Neural crest cell (in vitro differentiated cells): ENCODE measurements at places on chromosomes 12 and 14.
A peak's percentile ranks its signal among the peaks of the same experiment; 100 is the strongest.

DNA sequence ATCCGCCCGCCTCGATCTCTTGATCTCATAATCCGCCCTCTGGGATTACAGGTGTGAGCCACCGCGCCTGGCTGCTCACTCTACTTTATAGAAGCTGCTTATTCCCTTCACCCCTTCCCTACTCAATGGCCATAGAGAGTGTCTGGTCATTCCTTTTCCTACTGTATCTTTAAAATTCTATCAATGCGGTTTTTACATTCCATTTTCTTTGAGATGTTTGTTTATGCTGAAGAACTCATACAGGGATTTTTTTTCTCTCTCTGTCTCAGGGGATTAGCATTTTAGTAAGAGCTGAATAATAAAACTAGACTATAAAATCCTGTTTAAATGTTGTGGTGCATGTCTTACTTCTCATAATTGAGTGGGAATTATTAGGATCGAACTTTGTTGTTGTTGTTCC, 218.6 kb upstream of the FOXN3 start:
- DNase-seq: no peak

DNA sequence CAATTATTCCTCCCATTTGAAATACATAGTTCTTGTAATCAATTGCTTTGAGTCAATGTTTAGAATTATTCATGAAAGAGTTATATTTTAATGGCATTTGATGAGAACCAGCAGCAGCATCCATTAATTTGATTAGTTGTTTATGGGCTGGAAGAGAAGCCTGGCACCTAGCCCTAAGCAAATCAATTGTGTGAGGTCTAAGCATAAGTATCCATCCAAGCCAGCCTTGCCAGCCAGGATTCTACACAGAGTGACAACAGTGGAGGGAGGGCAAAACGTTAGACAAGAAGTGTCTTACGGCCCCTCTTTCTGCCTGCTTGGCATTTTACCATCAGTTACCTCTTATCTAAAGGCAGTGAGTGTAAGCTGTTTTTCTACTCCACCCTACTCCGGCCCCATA, 478.5 kb downstream of the NELL2 start:
- DNase-seq: no peak

- peak; percentile 79 for DNase-seq
These were observed 12.4 kb upstream of the SMUG1 start for GRCh38 chr12:54201001-54201794.

- no peak for DNase-seq
These were observed 87.1 kb downstream of the ATP2B1 start for GRCh38 chr12:89621521-89621920.

DNA sequence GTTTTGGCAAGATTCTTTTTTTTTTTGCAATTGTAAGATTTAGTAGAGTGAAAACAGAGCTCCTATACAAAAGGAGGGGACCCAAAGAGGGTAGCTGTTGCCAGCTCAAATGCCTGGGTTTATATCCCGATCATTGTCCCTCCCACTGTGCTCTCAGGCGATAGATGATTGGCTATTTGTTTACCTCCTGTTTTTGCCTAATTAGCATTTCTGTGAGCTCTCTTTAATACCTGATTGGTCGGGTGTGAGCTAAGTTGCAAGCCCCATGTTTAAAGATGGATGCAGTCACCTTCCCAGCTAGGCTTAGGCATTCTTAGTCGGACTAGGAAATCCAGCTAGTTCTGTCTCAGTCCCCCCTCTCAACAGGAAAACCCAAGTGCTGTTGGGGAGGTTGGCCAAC, 1.9 kb downstream of the EXOC3L4 start:
- no peak for DNase-seq

GRCh38 chr14:24238527-24239037, 3.8 kb downstream of the TINF2 start:
- no peak for DNase-seq

GRCh38 chr12:52903855-52904508, 894 bp downstream of the KRT8 start:
- DNase-seq: peak; percentile 44

- DNase-seq: no peak
These were observed 98.7 kb downstream of the BBS10 start for GRCh38 chr12:76249501-76249900.

DNA sequence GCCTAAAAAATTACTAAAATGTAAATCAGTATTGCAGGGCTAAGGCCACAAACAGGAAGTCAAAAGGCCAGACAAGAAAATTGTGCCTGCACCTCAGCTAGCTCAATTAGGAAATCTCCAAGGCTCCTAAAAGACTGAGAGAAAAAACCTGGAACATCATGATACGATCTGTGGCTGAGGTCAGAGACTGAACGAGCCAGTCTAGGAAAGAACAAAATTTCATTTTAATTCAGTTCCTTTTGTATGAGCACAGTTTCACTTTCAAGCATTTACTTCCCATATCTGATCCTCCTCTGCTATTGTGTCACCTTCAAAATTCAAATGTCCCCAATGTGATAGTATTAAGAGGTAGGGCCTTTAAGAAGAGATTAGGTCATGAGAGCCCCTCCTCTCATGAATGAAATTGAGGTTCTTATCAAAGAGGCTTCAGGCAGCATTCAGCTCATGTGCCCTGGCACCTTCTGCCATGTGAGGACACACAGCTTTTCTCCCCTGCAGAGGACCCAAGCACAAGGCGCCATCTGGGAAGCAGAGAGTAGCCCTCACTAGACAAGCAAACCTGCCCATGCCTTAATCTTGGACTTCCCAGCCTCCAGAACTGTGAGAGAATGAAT, 14.8 kb downstream of the PRKAB1 start:
- no peak for DNase-seq

- no peak for DNase-seq
These were observed 179.2 kb upstream of the C14orf180 start for GRCh38 chr14:104400355-104400754.

- DNase-seq: no peak
These were observed 1091.8 kb upstream of the ATXN7L3B start for GRCh38 chr12:73445658-73446324.

GRCh38 chr12:5071496-5071895, 27.8 kb downstream of the KCNA5 start:
- DNase-seq: no peak

- DNase-seq: no peak
These were observed 47.2 kb downstream of the ERH start for GRCh38 chr14:69350892-69351291.

DNA sequence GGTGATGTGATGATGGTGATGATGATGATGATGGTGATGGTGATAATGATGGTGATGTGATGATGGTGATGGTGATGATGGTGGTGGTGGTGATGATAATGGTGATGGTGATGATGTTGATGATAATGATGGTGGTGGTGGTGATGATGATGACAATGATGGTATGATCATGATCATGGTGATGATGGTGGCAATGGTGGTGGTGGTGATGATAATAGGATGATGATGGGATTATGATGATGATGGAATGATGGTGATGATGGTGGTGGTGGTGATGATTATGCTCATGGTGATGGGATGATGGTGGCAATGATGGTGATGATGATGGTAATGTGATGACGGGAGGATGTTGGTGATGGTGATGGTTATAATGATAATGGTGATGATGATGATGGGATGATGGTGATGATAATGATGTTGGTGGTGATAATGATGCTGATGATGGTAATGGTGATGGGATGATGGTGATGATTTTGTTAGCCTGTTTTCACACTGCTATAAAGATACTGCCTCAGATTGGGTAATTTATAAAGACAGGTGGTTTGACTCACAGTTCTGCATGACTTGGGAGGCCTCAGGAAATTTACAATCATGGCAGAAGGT, 314.8 kb upstream of the SFSWAP start:
- DNase-seq: no peak

DNA sequence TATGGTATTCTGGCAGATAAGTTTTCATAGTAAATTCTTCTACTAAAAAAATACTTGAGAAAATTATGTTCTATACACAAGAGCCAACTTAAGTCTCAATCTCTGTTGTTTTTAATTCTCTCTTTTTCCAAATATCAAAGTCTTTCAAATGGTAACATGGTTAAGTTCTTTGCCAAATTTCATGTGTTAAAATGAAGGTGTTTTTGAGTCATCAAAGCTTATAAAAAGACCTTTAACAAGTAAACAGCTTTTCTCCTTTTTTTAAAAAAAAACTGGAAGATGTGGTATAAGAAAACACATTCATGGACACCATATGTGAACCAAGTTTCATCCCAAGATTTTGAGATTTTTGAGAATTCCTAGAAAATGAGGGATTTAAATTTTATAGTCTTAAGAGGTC, 111.3 kb downstream of the FOXG1 start:
- DNase-seq: no peak

DNA sequence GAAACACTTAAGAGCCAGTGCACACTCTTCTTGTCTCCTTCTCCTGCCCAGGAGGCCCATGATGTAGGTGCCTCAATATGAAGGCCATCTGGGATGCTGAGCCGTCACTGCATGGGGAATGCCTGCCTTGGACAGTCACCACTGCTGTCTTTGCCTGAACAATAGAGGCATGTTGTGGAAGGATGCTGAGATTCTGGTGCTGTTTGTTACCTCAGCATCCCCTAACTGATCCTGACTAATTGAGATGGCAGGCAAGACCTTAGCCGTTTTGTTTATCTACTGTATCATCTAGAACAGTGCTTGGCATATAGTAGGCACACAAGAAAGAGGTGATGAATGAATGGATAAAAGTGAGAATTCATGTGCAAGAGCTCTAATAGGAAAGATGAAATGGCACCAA, 253.5 kb downstream of the GLT1D1 start:
- no peak for DNase-seq

GRCh38 chr14:68482018-68482417, 310.8 kb downstream of the ZFP36L1 start:
- DNase-seq: no peak

- DNase-seq: no peak
These were observed 442.6 kb downstream of the DPF3 start for GRCh38 chr14:72451054-72451972.

GRCh38 chr14:97385727-97386126, 588.5 kb downstream of the VRK1 start:
- DNase-seq: no peak
